MV-4-11 (cell line): ENCODE measurements at places on chromosomes 6 and 20.

DNA sequence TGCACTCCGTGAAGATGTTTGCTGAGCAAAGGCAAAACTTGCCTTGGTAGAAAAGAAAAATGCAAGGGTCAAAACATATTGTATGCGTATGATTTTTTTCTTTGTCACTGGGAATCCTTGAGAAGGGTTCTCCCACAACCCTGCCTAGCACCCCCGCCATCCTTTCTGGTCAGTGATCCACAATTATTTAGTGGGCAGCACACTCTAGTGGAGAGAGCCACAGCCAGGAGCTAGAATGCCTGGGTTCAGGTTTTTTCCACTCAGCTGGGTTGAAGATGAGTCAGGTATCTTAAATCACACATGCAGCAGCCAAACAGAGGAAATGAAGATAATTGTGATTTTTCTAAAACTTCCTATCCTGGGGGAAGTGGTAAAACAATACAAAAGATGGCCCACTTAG lies 243.1 kb downstream of the PKHD1 start:
- DNase-seq: no peak

DNA sequence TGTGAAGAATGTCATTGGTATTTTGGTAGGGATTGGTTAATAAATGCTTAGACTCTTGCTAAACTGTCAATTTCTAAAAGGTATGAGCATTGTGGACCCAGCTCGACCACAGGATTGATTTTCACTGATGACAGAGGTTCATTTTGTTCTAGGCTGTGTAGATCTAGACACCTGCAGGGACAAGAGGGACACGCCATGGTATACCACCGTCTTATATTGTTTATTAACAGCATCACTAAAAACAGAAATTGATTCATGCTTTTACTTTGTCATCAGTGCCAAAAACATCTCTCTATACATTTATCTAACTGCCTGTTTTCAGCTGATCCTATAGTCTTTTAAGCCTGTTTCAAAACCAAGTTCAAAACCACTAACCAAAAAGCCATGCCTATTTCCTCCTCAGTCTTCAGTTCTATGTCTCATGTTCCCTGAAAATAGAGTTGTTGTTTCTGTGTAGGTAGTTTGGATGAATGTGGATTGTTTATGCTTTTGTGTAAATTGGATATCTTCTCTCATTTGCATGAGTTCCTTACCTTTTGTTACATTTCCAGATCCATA lies 109.8 kb downstream of the JAG1 start:
- peak; percentile 78 for DNase-seq

GRCh38 chr20:50815162-50815989 lies 20.5 kb downstream of the BCAS4 start:
- DNase-seq: no peak

GRCh38 chr6:17393892-17394631 lies 667 bp downstream of the CAP2 start:
- no peak for DNase-seq

GRCh38 chr20:48236000-48236970 lies 451.0 kb upstream of the SULF2 start:
- no peak for DNase-seq

DNA sequence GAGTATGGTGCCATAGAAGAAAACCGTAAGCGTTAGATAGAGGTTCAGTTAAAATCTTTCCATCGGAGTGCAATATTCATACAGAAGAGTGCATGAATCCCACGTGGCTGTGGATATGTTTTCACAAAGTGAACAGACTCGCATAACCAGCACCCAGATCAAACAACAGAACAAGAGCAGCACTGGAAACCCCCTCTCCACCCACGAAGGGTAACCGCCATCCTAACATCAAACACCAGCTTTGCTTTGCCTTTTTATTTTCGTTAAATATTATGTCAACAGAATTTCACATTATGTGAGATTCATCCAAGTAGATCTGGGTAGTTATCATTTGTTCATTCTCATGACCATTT lies 4.7 kb downstream of the GTSF1L start:
- DNase-seq: no peak

GRCh38 chr20:50127587-50128519 lies 14.9 kb upstream of the UBE2V1 start:
- no peak for DNase-seq

DNA sequence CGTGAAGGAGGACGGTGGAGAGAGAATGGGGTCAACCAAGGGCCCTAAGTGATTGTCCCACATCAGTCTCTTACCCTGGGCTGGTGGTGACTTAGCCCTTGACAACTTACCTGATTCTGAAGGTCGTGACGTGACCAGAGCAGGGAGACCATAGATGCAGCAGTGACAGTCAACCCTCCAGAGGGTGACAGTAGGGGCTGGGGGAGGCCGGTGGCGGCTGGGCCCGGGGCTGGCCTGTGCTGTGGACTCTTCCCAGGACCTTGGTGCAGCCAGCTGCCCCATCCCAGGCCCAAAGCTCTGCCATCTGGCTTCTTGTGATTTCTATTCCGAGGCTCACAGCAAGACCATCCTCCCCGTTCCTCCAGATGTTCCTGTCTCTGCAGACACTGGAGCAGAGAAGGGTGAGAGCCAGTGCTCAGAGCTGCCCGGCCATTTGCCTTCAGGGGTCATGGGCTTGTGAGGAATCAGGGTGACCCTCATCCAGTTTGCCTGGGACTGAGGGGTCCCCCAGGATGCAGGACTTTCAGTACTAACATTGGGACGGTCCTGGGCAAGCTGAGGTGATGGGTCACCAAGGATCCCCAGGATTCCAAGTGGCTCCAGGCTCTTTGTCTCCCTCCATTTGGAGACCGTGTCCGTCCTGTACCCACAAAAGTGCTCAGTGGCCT lies 36.0 kb downstream of the SUMO4 start:
- no peak for DNase-seq

DNA sequence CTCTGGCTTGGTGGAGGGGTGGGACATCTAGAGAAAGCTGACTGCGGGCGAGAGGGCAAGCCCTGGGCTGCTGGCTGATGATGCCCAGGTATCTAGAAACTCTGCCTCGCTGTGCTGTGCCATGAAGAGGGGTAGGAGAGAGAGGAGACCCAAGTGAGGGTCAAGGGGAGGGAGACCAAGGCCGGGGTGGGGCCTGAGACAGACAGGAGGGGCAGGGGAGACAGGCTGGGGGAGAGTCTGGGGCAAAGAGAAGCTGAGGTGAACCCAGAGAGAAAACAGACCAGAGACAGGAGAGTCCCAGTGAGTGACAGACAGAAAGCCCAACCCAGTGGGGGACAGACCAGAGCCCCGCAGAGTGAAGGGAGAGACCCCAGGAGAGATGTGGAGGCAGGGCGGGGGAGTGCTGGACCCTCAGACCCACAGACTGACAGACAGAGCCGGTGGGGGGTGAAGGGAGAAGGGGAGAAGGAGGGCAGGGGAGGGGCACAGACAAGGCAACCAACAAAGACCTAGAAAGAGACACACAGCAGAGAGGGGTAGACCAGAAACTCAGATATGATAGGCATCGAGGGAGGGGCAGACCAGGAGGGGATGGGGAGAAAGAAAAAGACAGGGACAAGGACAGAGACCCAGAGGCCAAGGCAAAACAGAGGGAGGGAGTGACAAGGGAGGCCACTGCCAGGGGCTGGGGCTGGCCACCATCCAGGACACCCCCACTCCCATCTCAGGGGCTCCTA lies 5.9 kb downstream of the TEAD3 start:
- DNase-seq: no peak

- DNase-seq: peak; percentile 79
Measured at GRCh38 chr20:50353289-50353961, 156.8 kb upstream of the PTPN1 start.

- DNase-seq: no peak
Measured at GRCh38 chr6:166484863-166485262, 101.6 kb downstream of the RAMACL start.

DNA sequence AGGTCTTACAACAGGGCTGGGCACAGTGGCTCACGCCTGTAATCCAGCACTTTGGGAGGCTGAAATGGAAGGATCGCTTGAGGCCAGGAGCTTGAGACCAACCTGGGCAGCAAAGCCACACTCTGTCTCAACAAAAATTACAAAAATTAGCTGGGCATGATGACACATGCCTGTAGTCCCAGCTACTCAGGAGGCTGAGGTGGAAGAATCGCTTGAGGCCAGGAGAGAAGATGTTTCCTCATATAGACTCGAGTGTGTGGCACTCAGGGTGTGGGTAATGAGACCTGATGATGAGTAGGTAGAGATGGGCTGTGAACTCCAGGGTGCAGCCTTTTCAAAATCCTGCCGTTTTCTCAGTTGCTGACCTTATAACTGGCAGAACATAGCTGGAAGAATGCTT lies 125.3 kb upstream of the FOXO3 start:
- no peak for DNase-seq

DNA sequence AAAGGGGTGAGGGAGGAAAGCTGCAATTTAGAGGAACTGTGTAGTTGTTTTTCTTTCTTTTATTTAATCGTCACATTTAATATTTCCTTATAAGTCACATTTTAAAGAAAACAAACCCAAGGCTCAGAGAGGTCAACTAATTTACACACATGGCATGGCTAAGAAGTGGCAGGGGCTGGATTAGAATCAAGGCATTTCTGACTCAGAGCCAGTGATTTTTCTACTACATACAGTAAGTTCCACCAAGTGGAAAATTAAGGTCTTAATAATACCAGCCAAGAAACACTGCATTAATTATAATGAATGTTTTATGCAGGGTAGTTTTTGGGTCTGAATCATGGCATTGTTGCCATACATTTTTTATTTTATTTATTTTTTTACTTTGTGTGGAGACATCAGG lies 607.7 kb upstream of the CITED2 start:
- no peak for DNase-seq

- peak; percentile 44 for DNase-seq
Measured at GRCh38 chr6:55276745-55277530, 50.3 kb upstream of the GFRAL start.

- no peak for DNase-seq
Measured at GRCh38 chr20:34862724-34863123, 9.9 kb downstream of the GGT7 start.

GRCh38 chr6:21955053-21955595 lies 341.7 kb downstream of the PRL start:
- DNase-seq: no peak

GRCh38 chr20:44496976-44497375 lies 21.3 kb downstream of the TTPAL start:
- no peak for DNase-seq

DNA sequence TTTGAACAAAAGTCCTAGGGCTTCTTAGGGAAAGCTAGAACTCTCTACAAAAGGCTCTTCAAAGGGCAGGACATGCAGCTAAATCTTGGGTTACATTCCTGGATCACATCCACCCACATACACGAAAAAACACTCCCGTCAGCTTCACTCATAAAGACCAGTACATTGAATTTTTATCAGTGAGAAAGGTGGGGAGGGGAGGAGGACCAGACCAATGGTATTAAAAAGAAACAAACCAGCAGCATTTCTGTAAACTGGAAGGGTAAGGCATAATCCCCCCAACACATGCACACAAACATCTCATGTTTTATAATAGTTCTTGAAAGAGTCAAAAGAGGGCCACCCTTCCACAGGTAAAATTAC lies 31.6 kb downstream of the MYLK4 start:
- no peak for DNase-seq

- DNase-seq: no peak
Measured at GRCh38 chr20:888057-888456, 28.1 kb downstream of the ANGPT4 start.

DNA sequence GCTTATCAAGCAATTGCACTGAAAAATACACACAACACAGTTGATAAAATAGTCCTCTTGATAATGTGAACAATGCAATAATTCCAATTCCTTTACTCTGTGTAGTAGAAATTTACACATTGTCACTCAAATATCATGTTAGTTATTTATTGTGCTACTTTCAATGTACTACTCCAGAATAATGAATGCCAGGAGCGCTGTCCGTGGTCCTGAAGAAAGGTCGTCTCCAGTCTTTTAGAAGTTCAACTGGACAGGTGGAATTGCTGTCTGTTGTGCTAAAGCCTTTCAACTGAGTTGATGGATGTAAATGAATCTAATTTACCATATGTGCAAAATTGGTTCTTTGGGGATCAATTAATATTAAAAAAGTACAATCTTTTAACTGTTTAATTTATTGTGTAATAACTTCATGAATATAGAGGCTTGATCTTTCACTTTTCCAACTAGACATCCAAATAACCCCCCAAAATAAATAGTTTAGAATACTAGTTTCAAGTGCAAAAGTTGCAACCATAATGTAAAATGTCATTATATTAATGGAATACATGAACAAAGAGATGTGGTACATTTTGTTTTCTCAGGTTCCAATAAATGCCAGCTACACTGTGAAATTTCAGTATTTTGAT lies 3.2 kb downstream of the GRIK2 start:
- DNase-seq: peak; percentile 20

- DNase-seq: peak; percentile 38
Measured at GRCh38 chr20:57620274-57620990, at the start of gene ZBP1. Gene ZBP1, minus strand, starts transcription at chr20:57620426. Its CDS starts 131 bp downstream, at chr20:57620295.

DNA sequence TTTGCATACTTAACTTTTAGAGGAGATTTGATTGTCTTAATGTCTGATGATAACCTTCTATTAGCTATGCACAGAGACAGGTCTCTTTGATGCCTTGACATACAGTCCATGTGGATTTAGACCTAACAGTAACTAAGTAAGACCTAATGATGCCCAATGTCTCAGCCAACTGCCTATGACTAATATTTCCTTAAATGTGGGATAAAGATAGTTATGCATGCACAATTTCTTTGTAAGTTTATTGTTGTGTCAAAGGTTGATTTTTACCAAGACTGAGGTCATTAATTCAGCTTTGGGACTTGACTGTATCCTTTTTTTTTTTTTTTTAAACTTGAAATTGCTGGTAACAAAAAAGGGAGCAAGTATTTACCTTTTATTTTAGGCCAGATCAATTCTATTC lies 450.0 kb downstream of the HAO1 start:
- no peak for DNase-seq

GRCh38 chr6:53264915-53265607 lies 83.7 kb downstream of the ELOVL5 start:
- peak; percentile 8 for DNase-seq

GRCh38 chr20:63846888-63847236 lies 14.4 kb upstream of the ABHD16B start:
- no peak for DNase-seq

- no peak for DNase-seq
Measured at GRCh38 chr6:98832284-98833056, 1.9 kb upstream of the POU3F2 start.

GRCh38 chr20:44066645-44067606 lies 120.1 kb downstream of the JPH2 start:
- DNase-seq: no peak

- DNase-seq: peak; percentile 31
Measured at GRCh38 chr6:57432157-57432556, 114.7 kb downstream of the PRIM2 start.

- no peak for DNase-seq
Measured at GRCh38 chr20:31565699-31566318, 39.3 kb upstream of the ID1 start.

- no peak for DNase-seq
Measured at GRCh38 chr20:64244281-64244805, 11.2 kb upstream of the PCMTD2 start.

DNA sequence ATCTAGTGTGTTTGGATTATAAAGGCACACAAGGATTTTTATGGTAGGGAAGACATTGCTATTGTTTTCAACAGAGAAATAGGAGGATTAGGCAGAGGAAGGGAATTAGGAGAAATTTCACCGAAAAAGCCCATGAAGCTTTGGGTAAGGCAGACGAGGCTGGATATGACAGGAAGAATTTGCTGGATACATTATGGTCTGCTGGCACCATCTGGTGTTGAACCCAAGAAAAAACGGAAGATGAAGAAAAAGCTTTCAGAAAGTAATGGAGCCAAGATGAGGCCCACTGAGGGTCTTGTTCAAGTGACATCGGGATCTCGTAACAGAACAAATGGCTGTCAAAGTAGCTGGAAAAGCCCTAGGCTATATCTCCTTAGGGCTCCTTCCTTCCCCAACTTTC lies 56.5 kb downstream of the OR2J2 start:
- no peak for DNase-seq

GRCh38 chr20:20211988-20212518 lies 155.9 kb upstream of the INSM1 start:
- DNase-seq: no peak
